ENCODE measurements at places on chromosomes 2 and 18. TPM values are rescaled to one million over a fixed set of nuclear protein-coding genes. Genes with fewer than 3 reads are reported as not detected.

DNA sequence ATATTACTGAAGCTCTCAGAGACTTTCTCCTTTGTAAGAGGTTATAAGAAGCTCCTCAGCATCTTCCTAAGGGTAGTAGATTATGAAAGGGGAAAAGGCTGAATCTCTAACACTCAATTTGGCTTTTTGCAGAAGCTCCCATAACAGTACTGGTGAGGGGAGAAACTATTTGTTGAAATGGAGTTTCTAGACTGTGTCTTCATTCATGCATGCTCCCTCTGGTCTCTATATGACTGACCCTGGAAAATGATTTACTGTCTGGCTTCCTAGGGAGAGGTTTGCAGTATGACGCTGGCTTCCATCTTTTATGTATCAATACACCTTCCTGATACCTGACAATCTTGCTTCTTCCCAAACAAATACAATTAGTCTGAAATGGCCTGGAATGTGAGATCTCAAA, 63.9 kb downstream of the LDAH start:
- no peak for DNase-seq
- H3K27me3 ChIP-seq: no peaks in the 10 kb centered on the region
- no peak overlapping the region for H3K27ac ChIP-seq
- H3K4me1 ChIP-seq: no peaks in the 10 kb centered on the region

DNA sequence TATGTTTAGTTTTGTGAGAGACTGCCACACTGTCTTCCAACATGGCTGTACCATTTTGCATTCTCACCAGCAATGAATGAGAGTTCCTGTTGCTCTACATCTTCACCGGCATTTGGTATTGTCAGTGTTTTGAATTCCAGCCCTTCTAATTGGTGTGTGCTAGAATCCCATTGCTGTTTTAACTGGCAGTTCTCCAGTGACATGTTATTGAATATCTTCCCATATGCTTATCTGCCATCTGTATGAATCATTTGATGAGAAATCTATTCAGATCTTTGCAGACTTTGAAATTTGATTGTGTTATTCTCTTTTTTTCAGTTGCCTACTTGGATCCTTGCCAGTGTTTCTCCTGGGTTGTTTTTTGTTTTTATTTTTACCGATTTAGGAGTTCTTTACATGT, 99.0 kb downstream of the SNTG2 start:
- DNase-seq: no peak
- H3K4me3 ChIP-seq: no peak overlapping the region
- no peaks in the 10 kb centered on the region for H3K36me3 ChIP-seq
- no peaks in the 10 kb centered on the region for H3K27me3 ChIP-seq
- no peak overlapping the region for H3K27ac ChIP-seq

GCG gene
- not detected for total RNA-seq

DNA sequence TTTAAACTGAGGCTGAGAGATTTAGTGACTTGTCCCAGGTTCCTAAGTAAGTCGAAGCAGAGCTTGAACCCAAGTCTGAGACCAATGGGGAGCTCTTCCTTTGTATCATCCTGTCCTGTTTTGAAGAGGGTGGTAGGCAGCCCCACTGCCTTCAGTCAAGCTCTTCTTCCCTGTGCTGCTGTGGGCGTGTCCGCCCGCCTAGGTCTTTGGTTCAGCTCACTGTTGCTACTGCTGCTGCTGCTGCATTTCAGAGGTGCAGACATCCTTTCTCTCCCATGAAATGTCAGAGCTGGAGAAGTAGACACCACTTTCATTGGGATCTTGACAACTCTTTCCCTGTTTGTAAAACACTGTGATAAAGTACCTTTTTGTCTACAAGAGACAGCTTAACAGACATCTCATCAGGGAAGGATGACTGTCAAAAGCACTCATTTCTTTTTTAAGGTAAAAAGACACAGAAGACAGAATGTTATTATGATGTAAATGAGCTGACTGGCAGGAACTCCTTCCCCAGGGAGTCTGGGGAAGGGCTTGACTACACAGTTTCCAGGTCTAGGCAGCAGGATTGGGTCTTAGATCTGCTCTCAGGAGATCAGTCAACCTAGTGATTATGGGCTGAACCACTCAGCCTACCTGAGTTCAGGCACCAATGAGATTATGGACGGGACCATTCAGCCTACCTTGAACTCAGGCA, 91.7 kb upstream of the TRIB2 start:
- no peaks in the 10 kb centered on the region for H3K27me3 ChIP-seq
- H3K27ac ChIP-seq: no peak overlapping the region
- H3K4me3 ChIP-seq: no peak overlapping the region
- H3K4me1 ChIP-seq: peaks cover 6% of the 10 kb centered on the region
- no peak for DNase-seq

DNA sequence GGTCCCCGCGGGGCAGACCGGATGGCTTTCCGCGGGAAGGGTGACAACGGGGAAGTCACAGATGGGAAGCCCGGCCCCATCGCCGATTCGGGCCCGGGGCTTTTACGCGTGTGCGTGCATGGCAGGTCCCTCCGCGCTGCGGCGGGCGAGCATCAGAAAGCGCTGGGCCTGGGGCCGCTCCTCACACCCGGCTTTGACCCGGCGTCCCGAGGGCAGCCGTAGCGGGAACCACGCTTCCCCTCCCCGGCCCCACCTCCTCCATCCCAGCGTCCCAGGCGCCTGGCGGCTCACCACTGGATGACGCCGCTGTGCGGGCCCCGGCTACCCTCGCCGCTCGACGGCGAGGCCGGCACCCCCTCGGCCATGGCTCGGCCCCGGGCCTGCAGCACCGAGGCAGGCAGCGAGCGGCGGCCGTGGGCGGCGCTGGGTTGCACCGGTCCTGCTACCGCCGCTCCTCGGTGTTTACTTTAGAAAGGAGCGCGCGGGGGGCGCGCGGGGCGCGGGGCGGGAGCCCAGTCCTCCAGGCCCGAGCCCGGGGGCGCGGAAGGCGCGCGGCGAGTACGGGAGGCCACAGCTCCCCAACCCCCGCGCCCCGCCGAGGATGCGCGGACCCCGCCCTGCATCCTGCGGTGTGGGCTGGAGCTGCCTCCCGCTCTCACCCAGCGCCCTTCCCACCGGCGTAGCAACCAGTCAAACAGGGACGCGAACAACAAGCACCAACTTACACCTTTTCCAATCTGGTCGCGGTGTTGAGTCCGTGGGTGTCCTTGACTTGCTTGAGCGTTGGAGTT, 806 bp downstream of the RFX8 start:
- H3K4me3 ChIP-seq: peak overlapping the region; percentile 86
- H3K27me3 ChIP-seq: no peaks in the 10 kb centered on the region
- H3K36me3 ChIP-seq: no peaks in the 10 kb centered on the region

- H3K36me3 ChIP-seq: no peaks in the 10 kb centered on the region
- H3K27ac ChIP-seq: no peak overlapping the region
- H3K27me3 ChIP-seq: no peaks in the 10 kb centered on the region
- DNase-seq: no peak
- H3K4me3 ChIP-seq: no peak overlapping the region
- no peaks in the 10 kb centered on the region for H3K4me1 ChIP-seq
Measured at GRCh38 chr2:53211201-53211774, 556.3 kb upstream of the CHAC2 start.

GRCh38 chr2:166613226-166613625, 119.2 kb upstream of the SCN7A start:
- H3K27ac ChIP-seq: no peak overlapping the region
- H3K4me3 ChIP-seq: no peak overlapping the region
- no peaks in the 10 kb centered on the region for H3K27me3 ChIP-seq

TCF4 gene
- 87.2 TPM for total RNA-seq

IL1R2 gene
- 0.88 TPM for total RNA-seq

DNA sequence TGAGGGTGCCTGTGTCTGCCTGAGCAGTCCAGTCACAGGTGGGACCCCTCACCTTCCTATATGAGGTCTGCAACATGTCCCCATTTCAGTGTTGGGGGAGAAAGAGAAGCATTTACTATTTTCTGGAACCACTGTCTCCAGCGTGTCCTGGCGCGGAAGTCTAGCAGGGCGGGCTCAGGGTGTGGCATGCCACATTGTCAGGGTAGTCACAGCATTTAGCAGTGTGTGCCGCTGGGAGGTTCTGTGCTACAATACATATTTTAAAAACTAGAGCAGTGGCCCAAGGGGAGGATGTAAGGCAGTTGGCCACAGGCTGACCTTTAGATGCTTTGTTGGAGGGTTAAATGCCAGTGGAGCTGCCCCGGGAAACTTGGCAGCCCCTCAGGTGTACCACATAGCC, 12.5 kb downstream of the UBE2F start:
- H3K27ac ChIP-seq: no peak overlapping the region
- H3K4me1 ChIP-seq: peaks cover 3% of the 10 kb centered on the region
- no peak overlapping the region for H3K4me3 ChIP-seq
- no peak for DNase-seq
